ENCODE measurements at places on chromosomes 4 and X.

GRCh38 chrX:149129767-149130166, 375.3 kb downstream of the IDS start:
- no peak for DNase-seq

- no peak for DNase-seq
Observed at GRCh38 chr4:122305853-122306252, 73.0 kb upstream of the ADAD1 start.

DNA sequence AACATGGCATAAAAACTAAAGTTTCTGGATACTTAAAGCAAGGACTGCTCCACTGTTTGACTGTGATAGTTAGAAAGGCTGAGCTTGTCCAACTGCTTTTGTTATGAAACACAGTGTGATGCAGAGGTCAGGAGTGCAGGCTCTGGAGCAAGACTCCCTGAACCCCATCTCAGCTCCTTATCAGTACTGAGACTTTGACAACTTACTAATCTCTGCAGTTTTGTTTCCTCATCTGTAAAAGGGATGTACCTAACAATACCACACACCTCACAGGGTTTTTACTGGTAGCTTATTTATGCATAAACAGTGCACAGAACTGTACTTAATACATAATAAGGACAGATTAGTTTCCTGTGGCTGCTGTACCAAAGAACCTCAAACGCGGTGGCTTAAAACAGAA, 804.3 kb downstream of the FSTL5 start:
- no peak for DNase-seq

DNA sequence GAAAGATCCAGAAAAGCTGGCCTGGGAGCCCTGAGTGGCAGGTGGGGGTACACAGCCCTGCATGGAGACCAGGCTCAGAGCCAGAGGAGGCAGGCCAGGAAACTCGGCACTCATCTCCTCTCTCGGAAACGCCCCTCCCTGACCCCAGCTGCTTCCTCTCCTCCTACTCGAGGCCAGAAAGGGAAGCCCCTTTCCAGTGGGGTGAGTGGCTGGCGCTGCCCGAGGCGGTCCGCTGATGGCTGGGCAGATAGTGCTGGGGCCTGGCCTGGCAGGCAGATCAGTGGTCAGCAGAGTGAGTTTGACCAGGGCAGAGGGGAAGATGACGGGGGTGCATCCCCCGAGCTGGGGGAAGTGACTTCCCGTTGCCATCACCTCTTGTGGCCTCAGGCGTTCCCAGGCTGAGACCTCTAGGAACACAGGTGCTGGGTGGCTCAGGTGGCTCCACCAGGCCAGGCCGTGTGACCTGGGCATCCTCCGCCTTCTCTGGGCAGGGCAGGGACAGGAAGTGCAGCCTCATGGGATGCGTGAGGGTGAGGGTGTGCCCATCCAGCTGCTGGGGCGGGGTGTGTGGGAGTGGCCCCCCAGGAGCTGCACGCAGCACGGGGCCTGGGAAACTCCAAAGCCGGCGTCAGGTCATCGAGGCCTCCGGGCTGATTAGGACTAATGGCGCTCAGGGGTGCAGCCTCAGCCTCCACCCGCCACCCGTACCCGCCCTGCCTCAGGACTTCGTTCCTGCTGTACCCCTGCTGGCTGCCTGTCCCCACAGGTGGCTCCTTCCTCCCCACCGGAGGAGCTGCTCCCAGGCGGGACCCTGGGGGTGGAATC, 5.7 kb downstream of the SH3BP2 start:
- no peak for DNase-seq

DNA sequence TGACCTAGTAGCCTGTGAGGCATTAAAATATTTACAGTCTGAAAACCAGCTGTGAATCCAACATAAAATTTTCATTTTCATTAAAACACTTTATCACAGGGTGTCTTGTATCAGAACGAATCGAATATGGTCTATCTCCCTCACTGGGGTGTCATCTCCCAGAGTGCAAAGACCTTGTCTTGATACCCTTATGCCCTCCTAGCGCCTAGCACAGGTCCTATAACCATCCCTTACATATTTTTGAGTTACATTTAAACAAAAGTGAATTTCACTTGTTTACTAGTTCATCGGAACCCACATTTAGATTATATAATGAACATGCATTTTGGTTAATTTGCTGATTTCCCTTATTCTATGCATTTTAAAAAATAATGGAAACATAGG, 14.0 kb downstream of the DIPK2B start:
- DNase-seq, result no peak

- no peak for DNase-seq
Observed at GRCh38 chr4:41369680-41370079, 113.0 kb downstream of the UCHL1 start.

- no peak for DNase-seq
Observed at GRCh38 chrX:15013461-15013860, 140.2 kb downstream of the MOSPD2 start.

DNA sequence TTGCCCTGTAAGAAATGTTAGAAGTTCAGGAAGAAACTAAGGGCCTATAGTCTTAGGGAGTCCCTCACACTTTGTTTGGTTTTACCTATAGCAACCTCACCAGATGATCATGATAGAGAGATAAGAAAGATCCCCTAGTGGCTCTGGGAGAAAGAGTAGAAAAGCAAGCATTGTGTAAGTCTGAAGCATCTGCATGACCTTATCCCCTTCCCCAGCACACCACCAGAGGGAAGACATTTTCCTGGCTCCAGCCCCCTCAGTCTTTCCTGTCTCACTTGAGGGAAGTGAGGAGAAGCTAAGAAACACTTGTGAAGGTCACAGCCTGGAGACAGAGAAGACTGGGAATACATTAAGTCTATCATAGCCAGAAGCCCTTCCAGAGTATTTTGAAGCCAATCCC, 154.0 kb downstream of the EVC2 start:
- no peak for DNase-seq

- DNase-seq, result no peak
Observed at GRCh38 chrX:140298960-140299825, 205.7 kb downstream of the SOX3 start.

- no peak for DNase-seq
Observed at GRCh38 chrX:49172280-49172780, 632 bp downstream of the PLP2 start.

DNA sequence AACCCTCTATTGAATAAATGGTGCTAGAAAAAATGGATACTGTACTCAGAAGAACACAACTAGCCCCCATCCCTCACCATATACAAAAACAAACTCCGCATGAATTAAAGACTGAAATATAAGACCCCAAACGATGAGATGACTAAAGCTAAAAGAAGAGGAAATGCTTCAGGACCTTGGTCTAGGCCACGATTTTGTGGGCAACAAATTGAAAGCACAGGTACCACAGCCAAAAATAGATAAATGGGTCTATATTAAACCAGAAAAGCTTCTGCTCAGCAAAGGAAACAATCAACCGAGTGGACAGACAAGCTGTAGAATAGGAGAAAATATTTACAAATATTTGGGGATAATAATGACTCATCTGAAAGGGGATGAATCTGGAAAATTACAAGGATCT, 86.4 kb upstream of the DHRSX start:
- no peak for DNase-seq

DNA sequence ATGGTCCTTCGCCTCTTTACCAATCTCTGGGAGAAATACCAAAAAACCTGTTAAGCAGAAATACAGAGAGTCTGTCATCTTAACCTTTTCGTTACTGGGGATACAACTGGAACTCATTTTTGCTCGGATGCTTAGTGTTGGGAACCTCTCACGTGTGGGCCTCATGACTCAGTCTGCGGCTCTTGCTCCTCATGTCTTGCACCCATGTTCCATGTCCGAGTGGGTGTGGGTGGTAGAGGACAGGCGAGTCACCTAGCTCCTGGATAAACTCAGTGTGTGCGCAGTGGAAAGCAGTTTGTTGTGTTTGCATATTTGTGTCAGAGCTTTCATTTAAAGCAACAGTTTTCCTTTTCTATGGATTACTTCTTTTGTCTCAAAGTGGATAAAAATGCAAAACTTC, 70.6 kb downstream of the TNIP2 start:
- DNase-seq, result no peak

GRCh38 chr4:67861513-67861912, 22.3 kb downstream of the TMPRSS11D start:
- DNase-seq, result no peak

DNA sequence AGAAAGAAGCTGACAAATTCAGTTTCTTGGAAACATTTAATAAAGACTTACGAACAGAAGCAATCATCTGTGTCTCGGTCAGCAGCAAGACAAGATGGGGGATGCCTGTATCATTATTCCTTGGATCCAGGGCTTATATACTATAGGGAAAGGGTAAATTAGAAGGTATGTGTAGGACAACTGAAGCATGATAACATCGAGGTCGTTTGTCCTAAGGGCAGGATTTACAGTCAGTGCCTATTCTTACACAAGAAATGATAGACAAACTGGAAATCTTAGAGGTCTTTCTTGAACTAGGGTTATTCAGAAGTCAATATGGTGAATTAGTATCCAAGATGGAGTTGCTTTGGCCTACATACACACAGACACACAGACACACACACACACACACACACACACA, 553.0 kb downstream of the STPG2 start:
- DNase-seq, result no peak

DNA sequence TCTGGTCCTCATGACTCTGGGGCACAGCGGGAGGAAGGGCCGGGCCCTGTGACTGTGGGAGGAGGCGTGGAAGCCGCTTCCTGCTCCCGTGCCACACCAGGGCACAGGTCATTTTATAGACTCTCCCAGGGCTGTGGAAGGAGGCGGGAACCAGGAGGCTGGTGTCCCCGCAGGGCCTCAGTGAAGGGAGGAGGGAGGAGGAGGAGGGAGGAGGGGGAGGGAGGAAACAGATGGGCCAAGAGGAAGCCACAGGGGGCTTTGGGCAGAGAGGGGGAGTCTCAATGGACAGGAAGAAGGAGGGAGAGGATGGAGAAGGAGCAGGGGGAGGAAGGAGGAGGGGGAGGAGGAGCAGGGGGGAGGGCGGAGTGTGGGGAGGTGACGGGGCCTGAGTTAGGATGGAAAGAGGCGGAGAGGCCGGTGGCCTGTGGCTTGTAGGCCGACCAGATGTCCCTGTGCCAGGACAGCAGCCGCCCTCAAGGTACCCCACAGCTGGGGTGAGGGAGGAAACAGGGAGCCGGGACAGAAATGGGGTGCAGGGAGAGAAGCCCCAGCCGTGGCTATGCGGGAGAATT, 6.2 kb upstream of the PLCXD1 start:
- no peak for DNase-seq

GRCh38 chrX:37686369-37686995, 891 bp downstream of the XK start:
- DNase-seq, result no peak

GRCh38 chr4:107815158-107815557, 9.6 kb upstream of the SGMS2 start:
- no peak for DNase-seq

- no peak for DNase-seq
Observed at GRCh38 chr4:75004755-75005668, 72.1 kb downstream of the PARM1 start.

DNA sequence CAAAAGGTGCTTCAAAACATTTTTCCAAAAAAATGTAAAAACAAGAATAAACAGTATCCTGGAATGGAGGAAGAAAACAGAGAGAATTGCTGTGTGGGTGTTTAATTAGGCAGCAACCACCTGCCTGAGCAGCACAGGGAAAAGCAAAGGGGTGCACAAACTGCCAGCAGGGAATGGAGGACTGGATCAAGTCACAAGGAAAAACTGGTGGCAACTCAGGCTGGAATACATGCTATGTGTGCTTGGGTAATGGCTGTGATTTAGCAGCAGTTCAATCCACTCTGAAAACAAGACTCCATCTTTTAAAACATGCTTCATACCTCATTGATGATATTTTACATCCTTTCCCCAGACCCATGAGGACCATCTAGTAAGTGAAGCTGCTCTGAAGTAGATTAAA, 179.5 kb downstream of the HS6ST2 start:
- DNase-seq, result no peak

DNA sequence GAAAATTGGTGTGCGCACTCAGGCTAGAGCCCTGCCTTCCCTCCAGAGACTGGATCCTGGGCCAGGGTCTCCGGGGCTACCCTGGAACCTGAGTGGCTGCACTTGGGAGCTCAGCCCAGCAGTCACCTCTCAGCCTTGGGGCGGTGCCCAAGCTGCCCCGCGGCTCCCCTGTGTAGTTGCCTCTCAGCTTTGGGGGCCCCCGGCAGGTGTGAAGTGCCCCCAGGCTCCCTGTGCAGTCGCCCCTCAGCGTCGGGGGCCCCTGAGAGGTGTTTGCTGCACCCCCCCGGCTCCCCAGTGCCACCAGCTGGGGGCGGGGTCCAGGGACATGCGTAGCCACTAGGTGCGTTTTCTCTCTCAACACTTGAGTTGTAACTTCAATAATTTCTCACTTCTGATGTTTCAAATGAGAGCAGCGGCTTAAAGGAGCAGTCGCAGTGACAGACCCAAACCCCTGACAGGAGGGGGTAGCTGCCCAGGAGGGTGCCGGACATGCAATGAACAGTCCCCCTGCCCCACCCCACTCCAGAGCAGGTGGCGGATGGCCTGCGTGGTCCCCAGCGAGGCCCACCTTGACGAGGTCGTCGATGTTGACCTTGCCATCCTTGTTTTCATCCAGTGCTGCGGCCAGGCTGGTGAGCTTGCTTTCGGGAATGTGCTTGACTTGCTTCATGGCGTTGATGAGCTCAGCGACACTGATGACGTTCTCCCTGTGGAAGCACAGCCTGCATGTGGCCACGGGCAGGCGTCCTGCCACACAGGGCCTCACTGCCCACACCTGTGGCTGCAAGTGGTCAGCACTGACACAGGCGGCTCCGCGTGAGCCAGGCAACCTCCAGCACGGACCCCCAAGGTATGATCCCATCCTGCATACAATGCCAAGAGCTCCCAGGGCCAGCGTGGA, 22.3 kb downstream of the FGFR3 start:
- no peak for DNase-seq

DNA sequence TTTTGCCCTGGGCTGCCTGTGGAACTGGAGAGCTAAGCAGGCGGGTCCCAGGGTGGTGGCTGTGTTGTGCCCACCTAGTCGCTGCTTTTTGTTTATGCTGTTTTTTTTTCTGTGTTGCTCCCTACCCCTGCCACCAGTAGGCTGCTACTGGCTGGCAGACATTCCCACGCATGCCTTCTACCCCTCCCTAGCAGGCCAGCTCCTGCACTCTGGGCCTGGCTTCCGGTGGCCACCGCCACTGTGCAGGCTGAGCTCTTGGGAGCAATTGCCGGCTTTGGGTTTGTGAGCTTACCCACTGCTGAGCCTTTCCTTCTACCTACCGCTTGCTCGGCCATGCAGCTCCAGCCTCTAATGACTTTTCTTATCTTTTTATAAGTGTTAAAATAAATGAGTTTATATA, 57.6 kb downstream of the RBM46 start:
- DNase-seq, result no peak

- no peak for DNase-seq
Observed at GRCh38 chr4:3832536-3833220, 66.5 kb downstream of the ADRA2C start.

- DNase-seq, result no peak
Observed at GRCh38 chrX:113412106-113412505, 571.5 kb upstream of the AMOT start.

DNA sequence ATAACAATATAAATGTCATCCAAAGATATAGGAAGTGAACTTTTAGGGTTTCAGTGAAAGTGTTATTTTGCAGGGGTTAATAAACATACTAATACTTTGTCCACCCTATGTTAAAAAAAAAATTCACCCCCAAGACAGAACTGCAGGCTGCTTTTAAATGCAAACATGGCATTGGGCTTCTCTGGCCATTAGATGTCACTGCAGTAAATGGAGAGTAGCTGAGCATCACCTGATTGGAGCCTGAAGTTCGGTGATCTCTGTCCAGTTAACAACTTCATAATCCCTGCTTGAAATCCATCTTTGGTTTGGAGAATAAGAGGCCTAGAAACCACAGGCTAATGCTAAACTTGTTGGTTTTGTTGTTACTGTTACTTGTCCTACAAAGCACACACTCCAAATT, 18.7 kb downstream of the SLC25A43 start:
- no peak for DNase-seq

GRCh38 chrX:137198040-137198439, 164.2 kb upstream of the GPR101 start:
- no peak for DNase-seq
